NCI-H187 (cell line): ENCODE measurements at places on chromosomes 12 and 14.
A peak's percentile ranks its signal among the peaks of the same experiment; 100 is the strongest.

GRCh38 chr14:24938593-24938992, 111.4 kb downstream of the STXBP6 start:
- no peak for DNase-seq

GRCh38 chr14:103247169-103247606, 86.8 kb upstream of the EIF5 start:
- no peak for DNase-seq

DNA sequence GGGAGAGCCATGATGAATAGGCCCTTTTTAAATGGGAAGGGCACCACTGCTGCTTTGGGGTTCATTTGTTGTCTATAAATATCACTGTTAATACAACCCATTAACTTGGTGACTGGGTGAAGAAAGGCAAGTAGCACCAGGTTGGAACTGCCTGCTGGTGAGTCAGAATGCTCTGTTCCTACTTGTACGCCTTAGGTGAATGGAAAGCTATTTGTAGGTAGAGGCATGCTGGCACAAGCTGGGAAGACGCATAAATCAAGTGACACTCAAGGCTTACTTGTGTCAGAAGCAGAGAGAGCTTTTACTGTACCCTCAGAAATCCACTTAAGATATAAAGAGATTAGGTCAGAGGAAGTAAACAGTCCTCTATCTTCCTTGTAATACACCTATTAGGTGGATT, 142.5 kb downstream of the TMX1 start:
- peak; percentile 68 for DNase-seq

DNA sequence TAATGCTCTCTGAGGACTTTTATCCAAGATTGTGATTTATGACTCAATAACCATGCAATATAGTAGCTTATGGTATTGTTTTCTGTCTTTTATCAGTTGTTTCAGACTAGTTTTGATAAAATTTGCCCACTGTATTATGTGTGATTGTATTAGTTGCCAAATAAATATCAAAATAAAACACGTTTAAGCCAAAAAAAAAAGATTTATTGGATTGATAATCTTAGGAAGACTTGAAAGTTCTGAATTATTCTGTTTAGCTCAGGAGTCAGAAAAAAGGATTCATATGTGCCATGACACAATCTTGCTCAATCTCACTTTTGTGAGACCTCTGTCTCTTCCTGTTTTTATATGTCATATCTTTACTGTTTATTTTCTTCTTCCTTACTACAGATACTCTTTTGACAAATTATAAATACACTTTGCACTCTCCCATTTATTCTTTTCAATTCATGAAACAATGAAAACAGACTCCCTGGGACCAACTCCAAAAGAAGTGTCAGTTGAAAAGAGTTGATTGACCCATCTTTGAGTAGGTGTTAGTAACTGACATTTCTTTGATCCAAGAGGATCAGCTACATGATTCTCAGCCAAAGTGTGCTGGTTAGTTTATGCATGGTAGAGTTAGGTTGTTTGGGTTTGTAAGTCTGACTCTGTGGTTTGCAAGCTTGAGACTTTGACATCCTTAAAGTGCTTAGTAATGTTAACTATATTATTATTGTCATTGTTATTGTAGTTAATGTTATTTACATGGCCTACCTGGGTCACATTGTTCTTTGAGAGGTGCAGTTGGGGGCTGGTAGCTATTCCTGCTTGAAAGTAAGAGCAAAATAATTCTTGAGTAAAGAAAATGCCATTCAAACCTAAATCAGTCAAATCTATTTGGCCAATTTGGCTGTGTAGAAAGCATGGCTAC, 2.5 kb downstream of the OR6C76 start:
- DNase-seq = no peak

DNA sequence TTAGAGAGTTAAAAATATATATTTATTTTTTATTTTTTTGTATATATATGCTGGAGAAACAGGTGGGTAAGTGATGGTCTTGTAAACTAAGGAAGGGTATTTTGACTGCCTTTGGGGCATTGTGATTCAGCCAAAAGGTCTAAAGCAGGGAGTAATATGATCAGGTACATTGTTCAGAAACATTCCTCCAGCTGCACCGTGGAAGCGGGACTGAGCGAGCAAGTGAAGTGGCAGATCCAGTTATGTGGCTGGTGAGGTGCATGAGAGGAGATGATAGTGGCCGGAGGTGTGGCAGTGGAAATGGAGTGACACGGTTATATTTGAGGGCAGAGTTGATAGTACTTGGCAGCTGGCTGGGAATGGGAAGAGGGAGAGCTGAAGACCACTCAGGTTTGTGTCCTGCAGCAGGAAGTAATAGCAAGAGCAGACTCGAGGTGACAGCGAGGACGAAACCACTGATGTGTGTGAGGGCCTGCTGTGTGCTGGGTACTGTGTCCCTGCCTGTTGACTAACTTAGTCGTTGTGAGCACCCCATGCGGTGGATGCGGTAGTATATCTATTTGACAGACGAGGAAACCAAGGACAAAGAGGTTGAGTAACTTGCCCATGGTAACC, 39.2 kb downstream of the EID3 start:
- DNase-seq = no peak

GRCh38 chr12:111271674-111272418, 97.0 kb downstream of the PHETA1 start:
- DNase-seq = no peak
